Effector memory CD4-positive, alpha-beta T cell (primary cell): ENCODE measurements at places on chromosomes 13 and 19.

GRCh38 chr13:97953376-97953970 is at the start of gene IPO5:
Gene IPO5, plus strand, starts transcription at chr13:97953675. Its CDS starts 23,022 bp downstream, at chr13:97976697.
- no peak for DNase-seq

DNA sequence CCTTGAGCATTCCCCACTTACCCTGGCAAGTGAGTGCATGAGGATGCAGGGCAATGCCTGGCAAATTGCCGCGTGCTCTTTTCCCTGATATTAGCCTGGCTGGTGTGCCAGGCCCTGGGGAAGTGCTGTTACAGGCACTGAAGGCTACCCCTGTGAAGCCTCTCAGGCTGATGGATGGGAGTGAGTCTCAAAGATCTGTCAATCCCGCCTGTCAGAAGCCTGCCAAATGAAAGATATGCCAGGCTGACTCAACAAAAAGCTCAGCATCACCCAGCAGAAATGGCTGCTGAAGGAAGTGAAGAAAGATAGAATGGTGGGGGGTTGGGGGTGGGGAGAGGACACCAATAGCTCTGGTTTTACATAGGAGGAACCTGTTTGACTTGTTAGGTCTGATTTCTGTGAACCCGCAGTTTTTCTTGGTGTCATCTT is 112.1 kb downstream of the LACC1 start:
- DNase-seq: no peak

DNA sequence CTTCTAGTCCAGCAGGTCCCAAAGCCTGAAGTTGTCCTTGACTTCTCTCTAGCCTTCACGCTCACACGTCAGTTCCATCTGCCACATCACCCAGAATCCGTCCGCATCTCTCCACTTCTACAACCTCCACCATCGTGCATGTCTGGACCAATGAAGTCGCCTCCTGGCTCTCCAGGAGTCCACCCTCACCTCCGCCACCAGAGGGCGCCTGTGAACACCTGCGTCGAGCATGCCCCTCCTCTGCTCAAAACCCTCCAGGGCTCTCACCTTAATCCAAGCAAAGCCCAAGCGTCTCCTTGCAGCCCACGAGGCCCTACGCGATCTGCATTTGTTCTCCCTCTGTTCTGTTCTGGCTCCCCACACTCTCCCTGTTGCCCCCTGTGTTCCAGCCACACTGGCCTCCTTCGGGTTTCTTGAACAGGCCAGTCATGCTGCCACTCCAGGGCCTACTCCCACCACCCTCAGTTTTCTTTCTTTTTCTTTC is 3.7 kb downstream of the USHBP1 start:
- peak; percentile 77 for DNase-seq

DNA sequence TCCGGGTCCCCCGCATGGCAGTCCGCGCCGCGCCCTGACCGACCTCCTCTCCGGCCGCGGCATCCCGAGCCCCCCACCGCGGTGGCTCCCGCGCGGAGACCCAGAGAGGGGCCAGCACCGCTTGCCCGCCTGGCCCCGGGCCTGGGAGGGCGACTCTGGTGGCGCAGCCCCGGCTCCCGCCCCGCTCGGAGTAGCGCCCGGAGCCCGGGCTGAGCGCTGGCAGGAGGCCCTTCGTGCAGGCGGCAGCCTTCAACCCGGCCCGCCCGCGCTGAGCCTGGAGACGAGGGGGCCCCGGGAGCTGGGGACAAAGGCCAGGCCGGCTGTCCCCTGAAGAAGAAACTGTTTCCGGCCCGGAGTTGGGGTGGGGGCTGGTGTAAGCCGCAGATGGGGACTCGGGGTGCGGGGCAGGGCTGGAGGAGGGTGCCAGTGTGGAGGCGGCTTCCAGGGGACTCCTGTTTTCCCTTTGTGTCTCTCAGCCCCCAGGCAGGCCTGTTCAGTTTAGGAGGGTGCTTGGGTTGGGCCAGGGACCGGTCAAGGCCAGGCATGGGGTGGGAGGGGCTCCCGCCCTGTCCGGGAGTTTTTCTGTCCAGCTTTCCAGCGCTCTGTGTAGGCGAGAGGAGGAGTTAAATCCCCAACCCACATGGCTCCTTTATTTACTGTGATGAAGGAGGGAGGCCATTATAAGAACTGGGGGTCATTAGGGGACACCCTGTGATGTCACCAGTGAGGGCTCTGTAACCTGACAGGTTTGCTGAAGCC is 935 bp downstream of the LRP3 start:
- DNase-seq: no peak

DNA sequence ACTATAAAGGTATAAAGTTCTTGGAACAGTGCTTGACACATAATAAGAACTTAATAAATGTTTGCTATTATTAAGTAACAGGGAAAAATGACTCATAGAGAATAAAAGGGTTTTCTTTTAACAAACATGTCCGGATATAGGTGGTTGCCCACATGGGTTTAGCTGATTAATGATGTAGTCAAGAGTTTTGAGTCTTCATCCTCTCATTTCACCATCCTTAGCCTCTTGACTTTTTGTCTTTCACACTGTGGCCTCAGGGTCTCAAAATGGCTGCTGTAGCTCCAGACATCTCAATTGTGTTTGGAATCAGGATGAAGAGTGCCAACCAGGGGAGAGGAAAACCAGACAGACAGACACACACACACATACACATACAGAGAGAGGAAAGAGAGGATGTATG is 97.9 kb downstream of the HSPH1 start:
- no peak for DNase-seq

DNA sequence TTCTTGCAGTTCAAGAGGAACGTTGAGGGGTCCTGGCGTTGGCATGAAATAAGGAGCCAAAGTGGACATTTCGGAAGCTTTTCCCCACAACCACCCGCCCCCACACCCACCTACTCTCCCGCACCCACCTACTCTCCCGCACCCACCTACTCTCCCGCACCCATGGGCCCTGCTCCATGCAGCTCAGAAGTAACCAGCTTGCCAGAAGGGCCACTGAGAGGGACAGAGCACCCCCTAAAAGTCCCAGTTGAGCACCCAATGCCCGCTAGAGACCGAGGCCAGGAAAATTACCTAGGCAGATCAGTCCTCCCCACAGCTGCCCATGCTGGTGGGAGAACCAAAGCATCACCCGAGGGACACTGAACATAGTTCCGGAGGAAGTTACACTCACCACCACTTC is 11.8 kb downstream of the VSTM2B start:
- no peak for DNase-seq

GRCh38 chr19:46303691-46304397 is 7.0 kb downstream of the HIF3A start:
- DNase-seq: no peak

- DNase-seq: no peak
These were observed 7.5 kb upstream of the NFIX start for GRCh38 chr19:12987781-12988180.

DNA sequence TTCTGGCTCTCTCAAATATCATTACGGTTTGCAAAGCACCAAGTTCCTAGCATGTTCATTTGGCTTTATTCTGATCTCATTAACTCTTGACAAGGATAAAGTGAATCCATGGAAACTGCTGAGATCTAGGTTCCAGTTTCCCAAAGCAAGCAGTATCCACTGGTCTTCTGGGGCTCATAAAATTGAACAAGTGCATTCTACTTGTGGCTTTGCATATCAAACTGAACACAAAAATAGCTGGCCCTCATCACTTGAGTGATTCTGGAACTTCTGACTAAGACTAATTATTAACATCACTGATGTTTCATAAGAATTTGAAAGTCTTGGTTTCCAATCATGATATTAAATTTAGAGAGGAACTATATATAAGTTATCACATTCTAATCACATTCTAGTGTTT is 6.3 kb upstream of the KCTD12 start:
- DNase-seq: no peak

DNA sequence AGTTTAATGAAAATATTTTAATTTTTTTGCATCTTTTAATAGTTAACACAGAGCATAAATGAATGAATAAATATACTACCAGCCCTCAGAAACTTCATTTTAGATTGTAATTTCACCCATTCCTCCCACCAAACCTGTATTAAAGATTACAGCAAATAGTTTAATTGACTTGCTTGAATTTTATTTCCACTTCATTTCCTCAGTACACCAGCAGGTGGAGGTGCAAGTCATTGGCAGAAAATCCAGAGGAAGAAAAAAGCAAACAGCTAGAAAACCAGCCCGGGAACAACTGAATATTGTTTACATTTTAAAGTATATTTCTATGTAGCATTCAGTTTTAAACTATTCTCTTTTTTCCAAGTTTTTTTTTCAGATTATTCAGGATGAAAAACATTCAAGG is 177.8 kb downstream of the OLFM4 start:
- DNase-seq: no peak

- peak; percentile 72 for DNase-seq
These were observed at the start of gene PPP5C for GRCh38 chr19:46346821-46347571. Gene PPP5C, plus strand, starts transcription at chr19:46347087. Its CDS starts 10 bp downstream, at chr19:46347097.

DNA sequence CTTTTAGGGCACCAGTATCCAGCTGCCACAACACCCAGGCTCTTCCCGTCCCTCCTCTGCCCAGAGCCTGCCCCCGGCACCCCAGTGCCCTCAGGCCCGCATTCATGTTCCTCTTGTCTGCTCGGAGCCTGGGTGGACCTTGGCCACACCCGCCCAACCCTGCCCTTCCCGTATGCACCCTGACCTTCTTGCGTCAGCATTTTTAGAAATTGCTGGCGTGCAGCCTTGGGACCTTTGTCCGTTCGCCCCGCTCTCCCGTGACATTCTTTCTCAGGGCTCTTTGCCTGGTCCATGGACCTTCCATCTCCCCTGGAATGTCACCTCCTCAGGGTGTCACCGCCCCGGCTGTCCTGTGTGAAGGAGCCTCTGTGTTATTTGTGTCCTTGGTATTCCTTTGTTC is 7.6 kb downstream of the NUCB1 start:
- no peak for DNase-seq

- no peak for DNase-seq
These were observed 60.5 kb downstream of the CCNE1 start for GRCh38 chr19:29872224-29872731.

GRCh38 chr19:29622166-29623070 is 16.3 kb downstream of the POP4 start:
- DNase-seq: no peak

- DNase-seq: no peak
These were observed 74.2 kb downstream of the SPACA7 start for GRCh38 chr13:112450118-112450903.

- no peak for DNase-seq
These were observed 199.0 kb downstream of the NUFIP1 start for GRCh38 chr13:44790289-44790688.

GRCh38 chr19:16070366-16070990 is 5.8 kb upstream of the TPM4 start:
- DNase-seq: peak; percentile 87

DNA sequence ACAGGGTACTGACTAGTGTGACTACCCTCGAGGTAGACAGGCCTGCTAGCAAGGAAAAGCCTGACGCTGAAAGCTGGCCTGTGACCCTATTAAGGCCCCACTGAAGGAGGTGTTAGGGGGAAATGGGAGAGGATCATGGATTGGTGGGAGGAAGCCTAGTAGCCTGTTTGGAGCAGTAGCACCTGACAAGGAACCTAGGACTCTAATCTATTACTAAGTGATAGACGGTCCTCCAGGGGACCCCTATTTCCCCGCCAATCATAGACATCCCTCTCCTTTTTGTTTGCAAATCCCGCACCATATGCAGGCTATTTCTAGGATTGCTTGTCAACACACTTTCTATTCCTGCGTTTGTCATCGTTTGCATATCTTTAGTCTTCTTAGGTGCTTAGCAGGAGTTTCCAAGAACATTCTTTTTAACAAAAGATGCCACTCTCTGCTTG is 1338.8 kb upstream of the MIR17HG start:
- no peak for DNase-seq

GRCh38 chr19:13102666-13103580 is at the start of gene LYL1:
Gene LYL1, minus strand, starts transcription at chr19:13102858. Its CDS starts 1,687 bp downstream, at chr19:13101171.
- DNase-seq: no peak

DNA sequence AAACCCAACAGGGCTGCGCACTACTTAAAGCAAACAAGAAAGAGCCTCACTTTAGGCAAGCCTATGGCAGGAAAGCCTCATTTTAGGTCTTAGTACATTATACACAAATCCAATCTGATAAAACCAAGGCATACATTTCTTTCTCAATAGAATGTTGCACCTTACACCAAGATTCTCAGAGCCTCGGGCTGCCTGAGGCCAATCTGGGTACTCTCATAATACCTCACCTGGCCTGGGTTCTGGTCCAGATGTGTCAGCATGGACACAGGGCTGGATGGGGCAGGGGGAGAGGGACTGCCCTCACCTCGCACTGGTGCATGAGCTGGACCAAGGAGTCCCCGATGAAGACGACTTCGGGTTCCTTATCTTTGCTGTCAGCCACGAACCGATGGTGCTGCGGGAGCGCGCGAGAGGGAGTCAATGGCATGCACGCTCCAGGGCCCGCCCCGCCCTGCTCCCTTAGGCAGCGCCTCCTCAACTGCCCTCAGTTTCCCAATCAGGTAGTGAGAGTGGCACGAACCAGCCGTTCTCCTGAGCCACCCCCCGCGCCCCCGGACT is at the start of gene PRR19:
Gene PRR19, plus strand, starts transcription at position 487 of the 558 bp plus-strand sequence. CDS start 7,453 bp downstream, outside the sequence.
- no peak for DNase-seq

- no peak for DNase-seq
These were observed 127.6 kb upstream of the RFC3 start for GRCh38 chr13:33690354-33690753.

- DNase-seq: no peak
These were observed 16.8 kb downstream of the ELL start for GRCh38 chr19:18504886-18505610.

DNA sequence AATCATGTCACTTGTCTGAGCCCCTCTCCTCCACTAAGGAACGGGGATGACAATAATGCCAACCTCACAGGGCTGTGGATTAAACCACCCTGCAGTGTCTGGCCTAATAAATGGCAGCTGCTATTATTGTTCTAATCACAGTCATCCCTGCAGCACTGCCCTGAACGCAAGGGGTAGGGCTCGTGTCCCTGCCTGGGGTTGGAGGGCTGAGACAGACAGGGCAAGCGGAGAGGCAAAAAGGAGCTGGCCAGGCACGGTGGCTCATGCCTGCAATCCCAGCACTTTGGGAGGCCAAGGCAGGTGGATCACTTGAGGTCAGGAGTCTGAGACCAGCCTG is 10.2 kb upstream of the KPTN start:
- DNase-seq: no peak

- no peak for DNase-seq
These were observed 10.1 kb downstream of the AP2S1 start for GRCh38 chr19:46840498-46840942.

DNA sequence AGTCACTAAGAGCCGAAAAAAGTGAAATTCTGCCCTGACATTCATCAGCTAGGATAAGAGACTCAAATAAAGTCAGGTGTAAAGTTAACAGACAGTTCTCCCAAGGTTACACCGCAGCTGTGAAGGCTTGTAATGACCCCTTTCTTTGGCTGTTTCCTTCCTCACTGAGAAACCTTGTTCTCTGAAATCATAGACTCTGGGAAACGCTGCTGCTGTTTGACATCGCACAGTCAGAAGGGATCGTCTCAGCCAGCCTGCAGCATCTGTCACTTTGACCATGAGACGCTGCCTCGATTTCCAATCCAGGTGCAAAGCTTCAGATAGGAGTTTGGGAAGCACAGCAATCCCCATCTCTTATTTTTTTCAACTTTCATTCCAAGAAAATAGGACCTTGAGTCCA is 678 bp downstream of the BCAT2 start:
- no peak for DNase-seq

DNA sequence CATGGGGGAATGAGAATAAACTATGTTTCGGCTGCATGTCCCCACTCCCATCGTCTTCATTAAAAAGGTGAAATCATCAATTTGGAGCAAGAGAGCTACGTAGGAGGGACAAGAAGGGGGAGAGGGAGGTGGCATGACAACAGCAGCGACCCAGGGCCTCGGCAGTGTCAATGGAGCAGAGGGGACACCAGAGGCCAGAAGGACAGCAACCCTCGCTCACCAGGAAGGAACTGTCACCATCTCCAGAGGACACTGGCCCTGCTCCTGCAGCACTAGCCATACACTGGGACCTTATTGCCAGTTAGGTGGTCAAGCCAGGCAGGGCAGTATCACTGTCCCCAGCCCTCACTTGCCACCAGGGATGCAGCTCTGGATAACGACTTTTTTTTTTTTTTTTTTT is 34.2 kb downstream of the NAXD start:
- no peak for DNase-seq
